ENCODE measurements at places on chromosomes 1 and 21.

DNA sequence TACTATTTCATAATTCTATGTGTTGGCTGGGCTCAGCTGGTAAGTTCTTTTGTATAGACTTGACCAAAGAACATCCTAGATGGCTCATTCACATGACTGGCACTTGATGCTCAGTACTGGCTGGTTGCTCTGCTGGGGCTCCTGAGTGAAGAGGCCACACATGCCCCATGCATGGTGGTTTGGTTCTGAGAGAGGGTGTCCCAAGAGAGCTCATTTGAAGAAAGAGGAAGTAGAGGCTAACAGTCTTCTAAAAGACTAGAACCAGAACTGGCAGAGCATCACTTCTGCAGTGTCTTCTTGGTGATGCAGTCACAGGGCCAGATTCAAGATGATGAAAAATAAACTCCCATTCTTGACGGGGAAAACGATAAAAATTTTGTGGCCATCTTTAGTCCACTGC lies 5.2 kb upstream of the BACH1 start:
- H3K27ac ChIP-seq, result peak overlapping the region; percentile 39
- no peak overlapping the region for H3K4me3 ChIP-seq
- peaks cover 2% of the 10 kb centered on the region for H3K27me3 ChIP-seq
- peaks cover 37% of the 10 kb centered on the region for H3K4me1 ChIP-seq
- H3K36me3 ChIP-seq, result peaks cover 4% of the 10 kb centered on the region
- peak; percentile 10 for DNase-seq

DNA sequence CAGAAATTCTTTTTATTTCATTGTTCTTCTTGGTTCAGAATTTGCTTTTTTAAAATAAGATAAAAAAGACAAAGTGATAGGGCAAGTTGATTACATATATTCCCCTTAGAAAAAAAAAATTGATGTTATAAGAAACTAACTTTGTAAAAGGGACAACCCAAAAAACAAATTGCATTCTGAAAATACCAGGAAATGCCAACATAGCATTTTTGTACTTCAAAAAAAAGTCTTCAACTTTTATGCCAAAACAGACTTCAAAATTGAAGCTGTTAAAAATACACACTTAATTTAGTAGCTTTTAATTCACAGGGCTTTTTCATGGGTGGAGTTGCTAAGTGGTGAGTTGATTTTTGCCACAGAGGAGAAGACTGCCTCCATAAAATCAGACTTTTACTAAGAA lies 70.9 kb downstream of the ODF2L start:
- no peak overlapping the region for H3K27ac ChIP-seq
- no peaks in the 10 kb centered on the region for H3K4me1 ChIP-seq
- H3K36me3 ChIP-seq, result peaks cover 2% of the 10 kb centered on the region
- DNase-seq, result no peak
- no peak overlapping the region for H3K4me3 ChIP-seq
- no peaks in the 10 kb centered on the region for H3K27me3 ChIP-seq

DNA sequence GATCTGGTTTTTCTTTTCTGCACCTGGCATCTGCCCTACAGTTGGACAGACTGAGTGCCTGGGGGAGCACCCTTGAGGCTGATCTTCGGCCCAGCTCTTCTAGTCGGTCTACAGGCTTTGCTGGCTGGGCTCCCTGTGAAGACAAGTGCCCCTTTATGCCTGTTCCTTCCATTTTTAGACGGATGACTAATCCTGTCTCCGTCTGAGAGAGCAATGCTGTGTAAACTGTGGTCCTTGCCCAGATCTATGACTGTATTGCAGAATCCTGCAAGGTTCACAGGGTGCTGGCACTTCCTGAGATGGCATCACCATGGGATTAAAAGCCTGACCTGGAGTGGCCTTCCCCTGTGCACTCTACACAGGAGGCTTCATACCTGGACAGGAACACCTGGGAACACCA lies 47.6 kb upstream of the SAMD13 start:
- no peaks in the 10 kb centered on the region for H3K27me3 ChIP-seq
- H3K4me3 ChIP-seq, result no peak overlapping the region
- no peak overlapping the region for H3K27ac ChIP-seq
- no peaks in the 10 kb centered on the region for H3K36me3 ChIP-seq

- peak overlapping the region; percentile 99 for H3K4me3 ChIP-seq
- peaks cover 10% of the 10 kb centered on the region for H3K36me3 ChIP-seq
- peak overlapping the region; percentile 99 for H3K27ac ChIP-seq
- DNase-seq, result no peak
Measured at GRCh38 chr1:183636334-183636682, 725 bp upstream of the ARPC5 start.

DNA sequence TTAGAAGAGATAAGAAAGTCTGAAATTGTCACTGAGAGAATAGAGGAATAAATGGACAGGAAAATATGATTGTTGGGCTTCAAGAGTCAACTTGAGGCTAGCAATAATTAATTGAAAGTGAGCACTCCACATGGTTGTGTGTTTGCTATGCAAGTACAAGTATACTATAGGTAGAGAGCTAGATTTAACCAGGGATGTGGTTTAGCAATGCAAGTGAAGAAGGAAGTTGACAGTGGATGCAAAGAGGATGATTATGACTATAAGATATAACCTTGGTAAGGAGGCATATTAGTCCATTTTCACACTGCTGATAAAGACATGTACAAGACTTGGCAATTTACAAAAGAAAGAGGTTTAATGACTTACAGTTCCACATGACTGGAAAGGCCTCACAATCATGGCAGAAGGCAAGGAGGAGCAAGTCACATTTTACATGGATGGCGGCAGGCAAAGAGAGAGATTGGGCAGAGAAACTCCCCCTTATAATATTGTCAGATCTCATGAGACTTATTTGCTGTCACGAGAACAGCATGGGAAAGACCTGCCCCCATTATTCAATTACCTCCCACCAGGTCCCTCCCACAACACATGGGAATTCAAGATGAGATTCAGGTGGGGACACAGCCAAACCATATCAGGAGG lies 47.3 kb downstream of the DTL start:
- DNase-seq, result no peak
- no peaks in the 10 kb centered on the region for H3K4me1 ChIP-seq
- peaks cover 47% of the 10 kb centered on the region for H3K36me3 ChIP-seq
- H3K4me3 ChIP-seq, result no peak overlapping the region
- no peak overlapping the region for H3K27ac ChIP-seq

- H3K4me3 ChIP-seq, result no peak overlapping the region
- peaks cover 6% of the 10 kb centered on the region for H3K27me3 ChIP-seq
- no peak for DNase-seq
- H3K4me1 ChIP-seq, result peaks cover 8% of the 10 kb centered on the region
- no peaks in the 10 kb centered on the region for H3K36me3 ChIP-seq
- H3K27ac ChIP-seq, result no peak overlapping the region
Measured at GRCh38 chr1:43537423-43538142, 6.9 kb downstream of the PTPRF start.

GRCh38 chr1:109151146-109151990 lies 37.5 kb downstream of the ELAPOR1 start:
- H3K4me3 ChIP-seq, result no peak overlapping the region
- H3K27ac ChIP-seq, result no peak overlapping the region
- H3K4me1 ChIP-seq, result no peaks in the 10 kb centered on the region
- H3K27me3 ChIP-seq, result no peaks in the 10 kb centered on the region

DNA sequence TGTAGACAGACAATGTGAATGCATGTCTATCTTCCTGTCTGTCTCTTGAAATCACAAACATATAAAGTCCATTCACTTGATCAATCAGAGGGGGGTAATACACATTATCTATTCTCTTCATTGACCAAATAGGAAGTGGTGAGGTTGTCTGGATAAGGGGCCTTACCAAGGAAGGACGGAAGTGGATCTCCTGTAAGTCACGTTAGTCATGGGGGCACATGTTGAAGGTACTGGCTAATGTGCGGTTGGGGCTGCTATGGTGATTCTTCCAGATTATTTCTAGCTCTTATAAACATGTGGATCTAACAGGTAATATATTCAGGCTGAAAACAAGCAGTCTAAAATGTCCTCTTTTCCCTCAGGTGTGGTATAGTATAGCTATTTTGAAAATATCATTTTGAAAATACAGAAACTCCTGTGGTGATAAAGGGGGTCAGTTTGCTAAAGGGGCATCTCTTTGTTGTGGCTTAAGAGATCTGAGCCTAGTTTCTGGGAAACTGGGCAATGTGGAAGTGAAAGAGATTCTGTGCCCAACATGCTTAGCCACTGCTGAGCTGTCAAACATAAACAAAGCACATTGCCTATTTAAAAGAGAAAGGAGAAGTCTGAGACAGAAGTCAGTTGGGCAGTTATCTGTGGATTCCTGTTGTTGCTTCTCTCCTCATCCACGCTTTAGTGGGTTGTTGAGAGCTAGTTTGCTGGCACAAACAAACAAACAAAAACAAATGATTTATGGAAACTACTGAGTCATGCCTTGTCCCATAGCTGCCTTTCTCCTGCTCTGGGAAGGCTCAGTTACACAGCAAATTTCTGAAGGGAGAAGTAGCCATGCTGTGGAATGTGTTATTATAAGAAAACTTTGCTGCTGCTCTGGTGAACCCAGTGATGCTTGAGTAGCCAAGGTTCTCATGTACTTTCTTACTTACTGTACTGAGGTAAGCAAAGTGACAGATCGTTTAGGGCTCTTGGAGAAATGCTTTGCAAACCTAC lies 166.9 kb downstream of the HLX start:
- no peak for DNase-seq
- peak overlapping the region; percentile 74 for H3K27ac ChIP-seq
- peak overlapping the region; percentile 19 for H3K4me3 ChIP-seq
- H3K4me1 ChIP-seq, result peaks cover 22% of the 10 kb centered on the region
- no peaks in the 10 kb centered on the region for H3K36me3 ChIP-seq

DNA sequence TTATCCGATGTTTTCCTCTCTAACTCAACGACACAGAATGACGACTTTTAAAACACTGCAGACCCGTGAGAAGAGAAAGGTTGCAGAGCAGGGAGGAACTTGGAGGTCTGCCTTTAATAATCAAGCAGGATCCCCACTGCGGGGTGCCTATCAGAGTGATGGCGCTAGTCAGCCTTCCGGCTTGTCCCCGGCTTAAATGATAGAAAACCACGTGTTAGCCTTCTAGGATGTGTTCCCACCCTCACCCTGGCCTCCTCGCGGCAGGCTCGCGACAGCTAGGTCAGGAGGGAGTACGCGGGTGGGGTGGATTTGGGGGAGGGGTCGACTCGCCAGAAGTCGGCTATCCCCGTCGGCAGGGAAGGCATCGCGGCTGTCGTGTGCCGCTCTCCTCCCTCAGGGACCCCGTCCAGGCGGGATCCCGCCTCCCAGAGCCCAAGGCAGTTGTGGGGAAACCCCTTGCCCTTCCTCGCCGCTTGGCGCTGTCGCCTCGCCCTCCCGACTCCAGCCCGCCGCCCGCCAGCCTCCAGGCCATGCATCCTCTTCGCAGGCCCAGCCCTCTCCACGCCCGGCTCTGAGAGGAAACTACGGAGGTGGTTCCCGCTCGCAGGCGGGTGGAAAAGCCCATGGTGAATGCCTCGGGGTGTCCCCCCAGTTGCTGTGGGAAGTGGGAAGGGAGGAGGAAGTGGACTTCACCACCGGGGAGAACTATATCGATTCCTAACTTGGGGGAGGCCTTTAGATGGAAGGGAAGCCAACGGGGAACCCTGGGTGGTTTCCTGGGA lies 1.1 kb upstream of the SMG7 start:
- peaks cover 3% of the 10 kb centered on the region for H3K27me3 ChIP-seq
- DNase-seq, result peak; percentile 77
- H3K27ac ChIP-seq, result peak overlapping the region; percentile 100
- peaks cover 18% of the 10 kb centered on the region for H3K36me3 ChIP-seq
- H3K4me3 ChIP-seq, result peak overlapping the region; percentile 88
- peaks cover 54% of the 10 kb centered on the region for H3K4me1 ChIP-seq

Measured in activated naive CD8-positive, alpha-beta T cell treated with anti-CD3 and anti-CD28 coated beads, Interleukin-2, amount 50 U/mL, for 24 hours (primary cell).